ENCODE measurements at places on chromosomes 3 and 15.

DNA sequence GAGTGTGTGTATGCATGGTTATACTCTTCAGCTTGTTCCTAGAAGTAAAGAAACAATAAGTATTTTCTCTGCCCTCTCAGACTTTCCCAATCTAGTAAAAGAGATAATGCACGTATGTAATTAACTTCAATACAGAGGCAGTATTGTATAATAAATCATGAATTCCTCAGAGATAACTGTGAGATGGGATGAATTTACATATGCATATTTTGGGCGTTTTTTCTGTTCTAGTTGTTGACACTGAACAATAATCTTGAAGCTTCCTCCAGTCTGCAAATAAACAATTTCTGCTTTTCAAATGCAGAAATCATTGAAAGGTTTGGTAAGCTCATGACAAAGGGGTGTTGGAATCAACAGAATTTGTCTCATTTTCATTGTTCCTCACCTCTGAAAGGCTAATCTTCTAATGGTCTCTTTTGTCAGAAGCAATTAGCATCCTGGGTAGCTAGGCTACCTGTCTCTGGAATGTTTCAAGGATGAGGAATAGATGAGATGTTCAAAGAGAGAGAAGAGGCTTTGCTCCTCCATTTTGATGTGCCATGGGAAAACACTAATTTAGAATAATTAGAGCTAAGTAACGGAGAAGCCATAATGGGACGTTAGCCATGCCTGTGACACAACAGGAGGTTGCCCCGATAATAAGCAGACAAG, 43.3 kb upstream of the SIAH2 start:
- DNase-seq = no peak

GRCh38 chr3:197372047-197372661, 73.7 kb upstream of the DLG1 start:
- DNase-seq = no peak

DNA sequence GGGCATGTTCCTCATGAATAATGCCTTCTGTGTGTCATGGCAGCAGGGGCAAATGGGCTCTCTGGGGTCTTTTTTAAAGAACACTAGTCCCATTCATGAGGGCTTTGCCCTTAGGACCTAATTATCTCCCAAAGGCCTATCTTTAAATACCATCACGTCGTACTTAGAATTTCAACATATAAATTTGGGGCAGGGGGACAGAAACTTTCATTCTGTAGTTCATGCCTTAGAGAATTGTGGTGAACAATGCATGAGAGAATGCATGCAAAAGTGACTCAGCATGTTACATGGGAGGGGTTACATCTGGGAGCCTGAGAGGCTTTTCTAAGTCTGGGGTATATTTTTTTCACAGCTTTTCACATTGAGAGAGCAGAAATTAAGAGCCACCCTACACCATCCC, 208.5 kb upstream of the ROPN1 start:
- no peak for DNase-seq

DNA sequence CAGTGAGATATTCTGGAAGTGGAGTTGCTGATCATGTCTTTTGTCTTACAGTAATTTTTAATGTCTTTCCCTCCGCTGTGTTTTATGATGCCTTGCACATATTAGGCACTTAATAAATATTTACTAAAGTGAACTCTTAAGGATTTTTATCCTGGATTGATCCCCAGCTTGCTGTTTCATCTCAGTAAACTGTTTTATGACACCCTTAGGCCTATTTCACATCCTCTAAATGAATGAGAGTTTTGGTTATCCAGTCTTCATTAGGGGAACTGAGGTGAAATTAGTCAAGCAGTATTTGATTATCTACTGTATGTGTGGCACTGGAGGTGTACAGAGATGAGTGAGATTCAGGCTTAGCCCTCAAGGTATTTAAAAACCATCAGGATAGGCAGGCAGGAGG, 19.8 kb downstream of the CHCHD6 start:
- no peak for DNase-seq

DNA sequence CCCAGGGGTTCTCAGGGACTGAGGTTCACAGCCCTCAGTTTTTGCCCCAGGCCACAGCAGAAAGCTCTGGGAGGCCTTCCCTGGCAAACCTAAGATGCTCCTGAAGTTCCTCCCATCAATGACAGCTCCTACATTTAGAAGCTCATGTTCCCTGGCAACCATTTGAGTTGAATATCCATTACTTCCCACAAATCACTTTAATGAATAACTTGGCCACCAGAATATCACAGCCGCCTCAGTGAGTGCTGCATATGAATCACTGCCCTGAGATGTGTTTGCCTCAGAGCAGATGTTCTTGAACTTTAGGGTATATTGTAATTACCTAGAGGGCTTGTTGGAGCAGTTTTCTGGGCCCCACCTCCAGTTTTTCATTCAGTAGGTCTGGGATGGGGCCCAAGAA, 27.4 kb downstream of the SLCO2A1 start:
- DNase-seq = no peak

- DNase-seq = no peak
Measured at GRCh38 chr15:92021792-92022191, 168.3 kb downstream of the SLCO3A1 start.

- no peak for DNase-seq
Measured at GRCh38 chr3:190556351-190556750, 42.5 kb downstream of the IL1RAP start.

- DNase-seq = no peak
Measured at GRCh38 chr15:37693926-37694325, 240.5 kb upstream of the TMCO5A start.

DNA sequence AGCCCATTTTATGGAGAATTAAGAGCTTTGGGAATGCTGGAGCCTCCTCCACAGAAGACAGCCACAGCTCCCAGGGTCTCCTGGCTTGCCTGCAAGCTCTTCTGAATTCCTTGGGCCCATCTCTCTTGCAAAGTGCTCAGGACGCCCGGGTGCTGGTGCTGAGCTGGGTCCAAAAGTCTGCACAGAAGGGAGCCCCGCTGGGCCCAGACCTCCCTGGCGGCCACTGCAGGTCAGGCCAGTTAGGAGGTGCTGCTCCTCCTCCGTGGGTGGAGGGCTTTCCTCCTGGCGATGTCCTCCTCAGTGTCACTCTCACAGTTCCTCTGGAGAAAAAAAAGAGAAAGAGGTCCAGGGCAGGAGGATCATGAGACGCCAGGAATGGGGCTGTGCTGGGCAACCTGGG, 74.5 kb upstream of the HERC1 start:
- no peak for DNase-seq

DNA sequence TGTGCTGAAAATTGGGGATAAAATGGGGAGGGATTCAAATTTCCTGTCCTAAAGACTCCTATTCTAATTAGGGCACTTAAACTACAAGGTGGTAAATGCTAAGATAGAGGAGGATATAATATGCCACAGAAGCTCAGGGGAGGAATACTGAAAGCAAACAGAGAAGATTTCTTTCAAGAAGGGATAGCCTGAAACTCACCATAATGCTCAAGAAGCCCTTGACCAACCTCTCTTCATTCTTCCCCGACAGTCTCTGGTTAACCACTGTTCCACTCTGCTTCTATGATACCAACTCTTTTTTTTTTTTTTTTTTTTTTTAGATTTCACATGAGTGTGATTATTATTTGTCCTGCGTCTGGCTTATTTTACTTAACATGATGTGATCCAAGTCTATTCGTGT, 398.2 kb upstream of the FRG2C start:
- no peak for DNase-seq

GRCh38 chr3:190031887-190032752, 88.6 kb downstream of the P3H2 start:
- DNase-seq = no peak

DNA sequence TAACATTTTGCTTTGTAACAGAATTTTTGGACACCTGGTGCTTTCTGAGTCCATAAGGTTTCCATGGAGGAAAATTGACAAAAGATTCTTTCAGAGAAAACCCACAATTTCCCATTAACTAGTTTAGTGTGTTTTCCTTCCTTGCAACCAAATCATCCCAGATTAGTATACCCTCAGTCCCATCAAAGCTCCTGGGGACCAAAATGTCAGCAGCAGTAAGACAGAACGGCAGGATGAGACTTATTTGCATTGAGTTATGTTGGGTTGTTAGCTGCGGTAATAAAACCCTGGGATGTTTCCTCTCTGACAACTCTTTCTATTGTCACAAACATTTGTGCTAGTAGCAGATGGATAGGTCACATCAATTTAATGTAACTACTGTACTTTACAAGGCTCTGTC, 32.4 kb upstream of the VPS33B start:
- no peak for DNase-seq

- no peak for DNase-seq
Measured at GRCh38 chr3:161689584-161690298, 193.1 kb downstream of the OTOL1 start.

DNA sequence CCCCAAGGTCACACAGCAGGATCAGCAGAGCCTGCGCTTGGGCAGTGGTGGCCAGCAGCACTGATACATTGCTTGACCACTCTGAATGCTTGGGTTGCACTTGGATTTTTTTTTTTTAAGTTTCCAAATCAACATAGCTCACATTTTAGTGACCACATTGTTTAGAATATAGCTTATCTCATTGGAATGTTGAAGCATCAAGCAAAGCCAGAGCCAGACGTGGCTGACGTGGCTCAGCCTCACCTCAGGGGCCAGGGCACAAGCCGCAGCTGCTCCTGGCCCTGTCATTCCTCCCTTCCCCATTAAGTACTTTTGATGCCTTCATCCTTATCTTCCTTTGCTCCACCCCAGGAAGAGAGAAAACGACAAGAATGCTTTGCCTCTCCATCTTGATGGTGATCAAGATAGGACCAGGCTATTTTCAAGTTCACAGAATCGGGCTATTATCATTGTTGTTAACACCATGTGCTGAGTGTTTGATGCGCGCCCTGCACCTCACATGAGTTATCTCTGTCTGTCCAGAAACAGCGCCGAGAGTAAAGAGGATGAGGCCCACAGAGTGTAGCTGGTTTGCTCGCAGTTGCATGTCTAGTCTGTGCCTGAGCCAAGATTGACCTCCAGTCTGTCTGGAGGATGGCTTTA, 75.8 kb downstream of the AAGAB start:
- no peak for DNase-seq

DNA sequence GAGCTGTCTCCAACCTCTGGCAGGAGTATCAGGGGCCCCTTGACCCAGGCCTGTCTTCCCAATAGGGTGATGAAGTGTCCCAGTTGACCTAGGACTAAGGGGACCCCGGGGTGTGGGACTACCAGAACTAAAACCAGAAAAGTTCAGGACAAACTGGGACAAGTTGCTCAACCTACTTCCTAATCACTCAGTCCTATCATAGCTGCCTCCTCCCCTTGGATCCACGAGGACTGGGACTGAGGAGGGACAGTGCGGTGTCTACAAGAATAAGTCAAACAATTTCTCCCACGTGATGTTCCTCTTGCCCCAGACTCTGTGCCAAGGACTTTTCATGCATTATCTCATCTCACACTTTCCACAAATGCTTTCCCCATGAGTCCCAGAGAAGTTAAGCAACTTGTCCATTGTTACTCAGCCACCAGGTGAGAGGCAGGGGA, 49.4 kb upstream of the SLCO2A1 start:
- DNase-seq = no peak

GRCh38 chr3:8604006-8604405, 40.6 kb downstream of the SSUH2 start:
- no peak for DNase-seq

- no peak for DNase-seq
Measured at GRCh38 chr3:81876826-81877225, 115.4 kb upstream of the GBE1 start.

DNA sequence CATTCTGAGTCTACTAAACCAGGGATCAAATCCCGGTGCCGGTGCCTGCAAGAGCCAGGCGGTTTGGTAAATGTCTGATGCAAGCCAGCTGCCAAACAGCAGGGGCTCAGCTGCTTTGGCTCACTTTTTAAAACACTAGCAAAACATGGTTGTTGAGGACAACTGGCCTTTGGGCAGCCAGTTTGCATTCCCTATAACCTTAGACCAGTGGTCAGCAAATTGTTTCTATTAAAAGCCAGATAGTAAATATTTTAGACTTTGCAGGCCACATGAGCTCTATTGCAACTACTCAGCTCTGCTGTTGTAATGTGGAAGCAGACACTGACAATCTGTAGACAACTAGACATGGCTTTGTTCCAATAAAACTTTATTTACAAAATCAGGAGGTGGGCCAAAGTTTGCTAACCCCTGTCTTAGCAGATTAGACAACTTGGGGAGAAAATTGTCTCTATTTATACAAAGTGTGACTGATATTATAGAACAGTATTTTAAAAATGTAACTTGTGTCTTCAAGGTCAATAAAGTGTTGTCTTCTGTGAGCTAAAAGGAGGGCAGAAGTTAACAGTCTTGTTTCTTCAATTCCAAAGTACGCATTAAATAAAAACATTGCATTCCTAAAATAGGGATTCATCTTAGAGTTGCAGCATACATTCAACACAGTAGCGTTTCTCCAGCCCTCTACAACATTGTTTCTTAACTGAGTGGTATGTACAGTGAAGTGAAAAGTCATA, 67.6 kb downstream of the SSUH2 start:
- no peak for DNase-seq

DNA sequence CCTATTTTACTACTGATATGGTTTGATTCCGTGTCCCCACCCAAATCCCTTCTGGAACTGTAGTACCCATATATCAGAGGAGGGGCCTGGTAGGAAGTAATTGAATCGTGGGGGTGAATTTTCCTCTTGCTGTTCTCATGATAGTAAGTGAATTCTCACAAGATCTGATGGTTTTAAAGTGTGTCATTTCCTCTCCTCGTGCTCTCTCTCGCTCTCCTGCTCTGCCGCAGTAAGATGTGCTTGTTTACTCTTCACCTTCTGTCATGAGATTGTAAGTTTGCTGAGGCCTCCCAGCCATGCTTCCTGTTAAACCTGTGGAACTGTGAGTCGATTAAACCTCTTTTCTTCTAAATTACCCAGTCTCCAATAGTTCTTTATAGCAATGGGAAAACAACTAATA, 81.2 kb upstream of the ZBTB20 start:
- no peak for DNase-seq

DNA sequence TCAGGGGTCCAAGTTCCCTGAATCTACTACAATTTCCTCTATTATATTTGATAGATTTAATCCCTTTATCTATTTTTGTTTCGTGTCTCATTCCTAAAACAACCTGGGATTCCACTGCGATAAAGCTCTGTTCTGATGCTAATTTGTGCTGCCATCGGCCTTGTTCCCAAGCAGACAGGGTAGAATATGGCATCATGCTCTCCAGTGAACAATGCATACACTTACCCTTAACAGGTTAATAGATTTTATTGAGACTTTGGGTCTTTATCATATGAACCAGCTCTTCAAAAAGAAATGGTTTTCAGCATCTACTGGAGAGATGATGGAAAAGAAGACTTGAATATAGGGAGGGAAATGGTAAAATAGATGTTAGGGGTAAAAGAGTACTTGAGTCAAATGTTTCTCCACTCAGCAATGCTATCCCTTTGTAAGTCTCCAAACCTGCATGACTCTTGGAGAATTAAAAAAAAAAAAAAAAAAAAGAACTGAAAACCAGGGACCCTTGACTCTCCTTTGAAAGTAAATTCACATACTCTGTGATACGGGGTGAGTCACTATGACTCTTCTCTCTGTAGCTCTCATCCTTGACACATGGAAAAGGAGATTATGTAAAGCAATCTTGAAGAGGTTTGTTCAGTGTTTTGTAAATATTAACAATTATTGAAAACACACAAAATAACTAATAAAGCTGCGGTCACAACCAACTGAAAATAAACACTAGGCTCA, 268.8 kb downstream of the ZBTB20 start:
- no peak for DNase-seq

GRCh38 chr3:28286595-28286994, 45.2 kb downstream of the CMC1 start:
- no peak for DNase-seq
